ENCODE measurements at places on chromosomes 13 and 19.

GRCh38 chr13:79660361-79660760, 179.4 kb downstream of the NDFIP2 start:
- DNase-seq = no peak

GRCh38 chr13:113726961-113727411, 32.0 kb upstream of the TMEM255B start:
- peak; percentile 28 for DNase-seq

DNA sequence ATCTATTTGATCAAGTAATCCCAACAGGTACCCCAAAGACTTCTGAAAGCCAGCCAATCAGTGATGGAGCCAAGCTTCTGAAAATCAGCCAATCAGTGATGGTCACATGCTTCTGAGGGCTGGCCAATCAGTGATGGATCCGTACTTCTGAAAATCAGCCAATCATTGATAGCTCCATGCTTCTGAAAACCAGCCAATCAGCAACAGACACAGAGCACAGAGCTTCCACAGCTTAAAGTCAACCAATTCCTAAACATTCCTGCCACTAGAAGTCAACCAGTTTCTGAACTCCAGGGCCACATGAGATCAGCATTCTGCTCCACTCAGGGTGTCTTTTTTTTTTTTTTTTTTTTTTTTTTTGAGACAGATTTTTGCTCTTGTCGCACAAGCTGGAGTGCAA, 8.2 kb upstream of the HSD17B14 start:
- DNase-seq = peak; percentile 32

DNA sequence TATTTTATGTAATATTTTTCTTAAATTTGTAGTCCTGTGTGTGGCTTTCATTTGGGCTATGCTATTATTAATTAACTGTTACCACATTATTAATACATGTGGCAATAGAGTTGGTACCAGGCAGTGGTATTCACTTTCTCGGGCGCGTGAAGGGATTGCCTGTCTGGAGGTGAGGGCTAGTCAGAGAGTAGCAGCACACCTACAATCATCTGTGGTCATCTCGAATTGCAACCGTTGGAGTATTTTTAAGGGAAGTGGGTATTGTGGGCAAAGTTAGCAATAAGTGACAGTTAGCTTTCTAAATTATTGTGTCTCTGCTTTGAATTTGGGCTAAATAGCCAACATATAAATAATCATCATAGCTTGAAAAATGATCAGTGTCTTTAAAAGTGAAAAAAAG, 20.0 kb upstream of the GPR18 start:
- DNase-seq = no peak

- no peak for DNase-seq
Observed at GRCh38 chr19:18456974-18457373, 19.0 kb upstream of the ISYNA1 start.

- no peak for DNase-seq
Observed at GRCh38 chr19:36009220-36009619, 607 bp upstream of the SYNE4 start.

DNA sequence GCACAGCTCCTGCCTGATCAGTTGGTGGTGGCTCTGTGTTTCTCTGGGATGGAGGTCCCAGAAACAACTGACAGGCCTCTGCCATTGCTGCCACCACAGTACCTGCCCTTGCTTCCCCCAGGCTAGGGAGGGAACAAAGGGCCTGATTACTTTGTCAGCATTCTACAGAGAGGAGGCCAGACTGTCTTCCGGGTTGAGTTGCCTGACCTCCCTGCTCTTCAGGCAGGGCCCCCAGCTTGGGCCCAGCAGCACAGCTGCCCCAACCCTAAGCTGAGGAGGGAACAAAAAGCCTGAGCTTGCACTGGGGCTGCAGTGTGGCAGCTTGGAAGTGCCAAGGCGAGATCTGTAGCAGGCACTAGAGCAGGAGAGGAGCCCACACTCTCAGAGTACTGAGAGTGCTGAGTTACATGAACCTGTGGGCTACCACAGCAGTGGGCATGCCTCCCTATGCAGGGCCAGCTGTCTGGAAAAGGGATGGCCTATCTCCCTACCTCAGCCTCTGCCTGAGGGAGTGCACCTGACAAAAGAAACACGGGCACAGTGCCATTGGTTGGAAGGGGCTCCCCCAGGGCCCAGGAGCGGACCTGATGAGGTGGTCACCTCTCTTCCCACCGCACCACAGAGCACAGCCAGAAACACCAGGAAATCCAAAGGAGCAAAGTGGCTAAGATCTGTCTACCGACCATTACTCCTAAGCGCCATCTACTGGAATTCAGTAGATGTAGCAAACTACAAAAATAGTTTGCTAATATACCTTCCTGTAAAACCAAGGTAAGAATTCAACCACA, 24.4 kb downstream of the SLC25A15 start:
- DNase-seq = peak; percentile 18

- DNase-seq = no peak
Observed at GRCh38 chr13:58085819-58086218, 454.3 kb downstream of the PCDH17 start.

- DNase-seq = no peak
Observed at GRCh38 chr13:45943965-45944364, 92.4 kb upstream of the SIAH3 start.

DNA sequence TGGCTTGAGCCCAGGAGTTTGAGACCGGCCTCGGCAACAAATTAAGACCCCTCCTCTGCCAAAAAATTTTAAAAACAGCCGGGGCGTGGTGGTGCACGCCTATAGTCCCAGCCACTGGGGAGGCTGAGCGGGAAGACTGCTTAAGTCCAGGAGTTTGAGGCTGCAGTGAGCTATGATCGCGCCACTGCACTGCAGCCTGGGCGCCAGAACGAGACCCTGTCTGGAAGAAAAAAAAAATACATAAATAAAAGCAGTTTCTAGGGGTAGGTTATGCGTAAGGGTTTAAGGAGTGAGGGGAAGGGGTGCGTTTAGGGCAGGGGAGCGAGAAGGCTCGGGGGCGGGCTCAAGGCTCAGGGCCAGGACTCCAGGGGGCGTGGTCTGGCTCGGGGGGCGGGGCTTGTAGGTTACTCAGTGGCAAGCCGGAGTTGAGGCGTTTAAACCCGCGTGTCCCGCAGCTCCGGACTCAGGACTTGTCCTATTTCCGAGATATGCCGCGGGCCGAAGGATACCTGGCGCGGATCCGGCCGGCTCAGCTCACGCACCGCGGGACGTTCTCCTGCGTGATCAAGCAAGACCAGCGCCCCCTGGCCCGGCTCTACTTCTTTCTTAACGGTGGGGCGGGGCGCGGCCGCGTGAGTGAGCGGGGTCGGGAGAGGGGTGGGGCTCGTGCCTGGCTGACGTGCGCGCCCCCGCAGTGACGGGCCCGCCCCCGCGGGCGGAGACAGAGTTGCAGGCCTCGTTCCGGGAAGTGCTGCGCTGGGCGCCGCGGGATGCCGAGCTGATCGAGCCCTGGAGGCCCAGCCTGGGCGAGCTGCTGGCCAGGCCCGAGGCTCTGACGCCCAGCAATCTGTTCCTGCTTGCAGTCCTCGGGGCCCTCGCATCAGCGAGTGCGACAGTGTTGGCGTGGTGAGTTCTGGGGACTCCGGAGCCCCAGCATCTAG, 10.7 kb downstream of the SPACA6 start:
- DNase-seq = peak; percentile 70

- DNase-seq = no peak
Observed at GRCh38 chr13:109301726-109302125, 484.7 kb downstream of the IRS2 start.

GRCh38 chr13:37211487-37211886, 106.0 kb upstream of the CSNK1A1L start:
- no peak for DNase-seq

GRCh38 chr13:98273824-98274742, 97.0 kb upstream of the RNF113B start:
- DNase-seq = no peak

DNA sequence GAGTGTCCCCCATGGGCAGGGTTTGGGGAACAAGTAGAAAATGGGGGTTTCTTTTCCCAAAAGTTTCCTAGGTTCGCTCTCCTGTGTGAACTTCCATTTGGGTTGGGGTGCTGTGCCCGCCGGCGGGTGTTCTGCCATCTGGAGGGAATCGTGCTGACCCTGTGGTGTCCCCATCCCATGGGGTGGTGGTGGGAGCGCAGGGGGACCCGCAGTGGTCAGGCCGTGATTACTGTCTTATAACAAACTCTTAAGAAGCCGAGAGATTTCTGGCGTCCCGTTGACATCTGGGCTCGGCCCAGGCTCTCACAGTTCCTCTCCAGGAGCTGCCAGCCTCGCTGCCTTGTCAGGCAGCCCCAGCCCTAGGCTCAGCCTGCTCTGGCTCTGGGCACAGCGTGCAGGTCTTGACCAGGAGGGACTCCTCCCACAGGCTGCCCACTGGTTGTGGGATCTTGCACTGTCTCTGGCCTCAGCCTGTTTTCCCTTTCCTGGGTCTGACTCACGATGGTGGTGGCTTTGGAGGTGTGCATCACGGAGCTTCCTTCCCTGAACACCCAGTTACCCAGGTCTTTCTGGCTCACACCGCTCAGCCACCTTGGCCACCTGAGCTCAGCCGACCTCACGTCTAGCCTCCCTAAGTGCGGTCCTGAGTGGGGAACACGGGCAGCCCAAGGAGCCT, 34.5 kb downstream of the PLEKHJ1 start:
- no peak for DNase-seq

- DNase-seq = no peak
Observed at GRCh38 chr13:111342721-111343120, 22.3 kb downstream of the TEX29 start.

- peak; percentile 9 for DNase-seq
Observed at GRCh38 chr19:29845574-29846176, 33.9 kb downstream of the CCNE1 start.

GRCh38 chr19:13499692-13500091, 6.6 kb downstream of the CACNA1A start:
- DNase-seq = no peak

- no peak for DNase-seq
Observed at GRCh38 chr13:66347486-66348117, 882.5 kb downstream of the PCDH9 start.

GRCh38 chr13:79987323-79987722, 353.6 kb downstream of the SPRY2 start:
- no peak for DNase-seq

- no peak for DNase-seq
Observed at GRCh38 chr19:11397089-11397610, 13.0 kb upstream of the EPOR start.

- DNase-seq = no peak
Observed at GRCh38 chr13:75801388-75801945, 165.3 kb downstream of the LMO7 start.

GRCh38 chr13:90612391-90612790, 735.1 kb upstream of the MIR17HG start:
- DNase-seq = no peak

DNA sequence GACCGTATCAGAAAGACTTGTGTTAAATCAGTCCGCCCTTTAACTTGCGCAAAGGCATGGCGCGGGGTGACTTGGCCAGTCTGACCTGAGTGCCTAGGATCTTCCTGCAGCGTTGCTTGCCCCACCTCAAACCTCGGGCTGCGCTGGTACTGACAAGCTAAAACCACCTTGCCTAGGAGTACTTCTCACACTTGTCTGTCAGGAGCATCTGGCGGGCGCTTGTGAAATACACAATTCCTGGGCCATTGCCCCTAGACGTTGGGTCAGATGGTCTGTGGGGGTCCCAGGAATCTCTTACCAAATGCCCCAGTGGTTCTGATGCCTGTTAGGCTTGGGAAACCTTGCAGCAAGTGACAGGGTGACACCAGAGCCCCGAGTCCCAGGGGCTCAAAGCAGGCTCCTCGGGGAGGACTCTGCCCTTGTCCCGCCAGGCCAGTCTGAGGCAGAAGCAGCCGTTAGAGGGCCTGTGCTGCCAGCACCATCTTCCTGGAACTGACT, 12.9 kb downstream of the CEBPG start:
- DNase-seq = no peak

DNA sequence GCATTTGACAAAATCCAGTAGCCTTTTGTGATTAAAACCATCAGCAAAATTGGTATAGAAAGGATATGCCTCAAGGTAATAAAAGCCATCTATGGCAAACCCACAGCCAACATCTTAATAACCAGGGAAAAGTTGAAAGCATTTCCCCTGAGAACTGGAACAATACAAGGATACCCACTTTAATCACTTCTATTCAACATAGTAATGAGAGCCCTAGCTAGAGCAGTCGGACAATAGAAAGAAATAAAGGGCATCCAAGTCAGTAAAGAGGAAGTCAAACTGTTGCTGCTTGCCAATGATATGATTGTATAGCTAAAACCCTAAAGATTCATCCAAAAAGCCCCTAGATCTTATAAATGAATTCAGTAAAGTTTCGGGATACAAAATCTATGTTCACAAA, 1510.3 kb downstream of the PCDH9 start:
- no peak for DNase-seq

- DNase-seq = no peak
Observed at GRCh38 chr13:57128909-57129308, 11.8 kb upstream of the PRR20A start.

DNA sequence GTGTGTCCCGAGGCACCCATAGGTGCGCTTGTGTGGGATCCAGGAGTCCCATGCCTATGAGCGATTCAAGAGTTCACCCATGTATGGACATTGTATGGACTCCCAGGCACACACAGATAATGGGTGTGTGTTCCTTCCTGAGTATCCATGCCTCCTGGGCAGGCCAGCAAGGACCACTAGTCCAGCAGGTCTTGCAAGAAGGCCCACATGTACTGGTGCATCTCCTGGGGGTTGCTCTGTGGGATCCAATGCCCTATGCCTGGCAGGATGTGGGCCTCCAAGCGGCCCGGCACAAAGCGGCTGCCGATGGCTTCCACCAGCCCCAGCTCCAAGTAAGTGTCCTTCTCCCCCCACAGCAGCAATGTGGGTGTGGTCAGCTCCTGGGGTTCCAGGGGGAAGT, 5.0 kb downstream of the EPHX3 start:
- DNase-seq = no peak

DNA sequence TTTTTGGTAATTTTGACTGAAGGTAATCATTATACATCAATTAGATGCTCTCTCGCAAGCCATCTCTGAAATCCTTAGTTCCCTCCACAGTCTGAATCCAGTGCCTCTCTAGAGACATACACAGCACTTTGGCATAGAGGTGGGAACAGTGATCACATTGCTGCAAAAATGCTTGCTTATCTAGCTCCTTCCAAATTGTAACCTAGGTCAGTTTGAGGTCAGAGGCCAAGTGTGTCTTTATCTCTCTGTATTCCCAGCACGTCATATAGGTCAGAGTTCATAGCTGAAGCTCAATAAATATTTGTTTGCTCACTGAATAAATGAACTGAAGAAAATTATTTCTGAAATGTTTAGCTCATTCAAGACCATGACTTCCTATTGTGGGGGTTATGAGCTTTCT, 462.5 kb downstream of the DIAPH3 start:
- no peak for DNase-seq

DNA sequence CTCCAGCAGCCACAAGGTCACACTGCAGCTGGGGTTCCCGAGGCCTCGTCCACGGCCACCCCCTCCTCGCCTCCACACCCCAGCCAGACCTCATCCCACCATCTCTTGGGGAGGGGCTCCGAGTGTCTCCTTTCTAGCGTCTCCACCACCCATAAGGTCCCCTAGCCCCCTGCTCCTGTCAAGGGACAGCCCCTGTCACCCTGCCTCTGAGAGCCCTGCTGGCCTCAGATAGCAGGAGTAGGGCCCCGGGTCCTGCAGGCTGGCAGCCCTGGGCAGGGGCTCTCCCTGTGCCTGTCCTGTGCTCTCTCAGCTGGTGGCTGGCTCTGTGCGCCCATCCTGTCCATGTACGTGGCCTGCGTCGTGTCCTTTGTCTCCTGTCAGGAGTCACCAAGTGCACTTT, 17.0 kb downstream of the COMP start:
- no peak for DNase-seq
